ENCODE measurements at places on chromosomes 12 and 14.

DNA sequence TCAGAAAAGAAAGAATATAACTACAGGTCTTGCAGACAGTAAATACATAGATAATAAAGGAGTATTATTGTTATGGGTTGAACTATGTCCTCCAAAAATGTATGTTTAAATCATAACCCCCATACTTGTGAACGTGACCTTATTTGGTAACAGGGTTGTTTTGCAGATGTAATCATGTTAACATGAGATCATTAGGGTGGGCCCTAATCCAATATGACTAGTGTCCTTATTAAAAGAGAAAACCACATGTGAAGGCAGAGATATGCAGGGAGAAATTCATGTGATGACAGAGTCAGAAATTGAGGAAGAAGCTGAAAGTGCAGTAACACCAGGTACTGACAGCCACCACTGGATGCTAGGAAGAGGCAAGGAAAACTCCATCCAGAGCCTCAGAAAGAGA, 29.0 kb downstream of the MAGOHB start:
- DNase-seq = no peak

DNA sequence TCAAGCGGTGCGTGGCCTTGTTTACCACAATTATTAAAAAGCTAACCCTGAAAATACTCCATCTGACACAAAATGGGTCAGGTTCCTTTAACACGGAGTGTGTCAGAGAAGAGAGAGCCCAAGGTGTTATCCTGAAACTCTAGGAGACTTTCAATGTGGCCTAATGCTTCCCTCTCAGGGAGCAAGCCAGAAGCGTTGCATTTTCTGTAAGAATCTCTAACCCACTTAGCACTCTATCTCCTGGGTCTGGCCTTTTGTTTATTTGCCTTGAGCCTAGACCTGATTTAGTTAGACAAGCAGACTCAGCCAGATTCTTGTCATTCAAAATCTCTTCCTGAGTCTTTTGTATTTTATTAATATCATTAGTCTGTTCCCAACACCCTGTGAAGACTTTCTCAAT, 184.0 kb upstream of the SYT1 start:
- DNase-seq = no peak

DNA sequence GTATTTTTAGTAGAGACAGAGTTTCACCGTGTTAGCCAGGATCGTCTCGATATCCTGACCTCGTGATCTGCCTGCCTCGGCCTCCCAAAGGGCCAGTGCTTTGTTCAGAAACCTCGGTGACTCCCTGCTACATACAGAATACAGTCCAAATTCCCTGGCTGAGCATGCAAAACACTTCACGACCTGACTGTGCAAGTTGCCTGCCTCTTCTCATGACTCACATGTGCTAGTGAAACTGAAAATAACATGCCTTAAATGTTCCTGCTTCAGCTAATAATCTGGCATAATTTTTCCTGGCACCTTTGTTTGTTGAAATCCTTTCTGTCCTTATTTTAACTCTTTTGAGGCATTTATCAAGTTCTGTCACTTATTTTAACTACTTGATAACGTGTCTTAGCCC, 8.2 kb downstream of the DMAC2L start:
- no peak for DNase-seq

GRCh38 chr14:55180434-55180833, 11.0 kb downstream of the DLGAP5 start:
- no peak for DNase-seq

GRCh38 chr12:32272465-32272864, 126.9 kb upstream of the FGD4 start:
- no peak for DNase-seq

DNA sequence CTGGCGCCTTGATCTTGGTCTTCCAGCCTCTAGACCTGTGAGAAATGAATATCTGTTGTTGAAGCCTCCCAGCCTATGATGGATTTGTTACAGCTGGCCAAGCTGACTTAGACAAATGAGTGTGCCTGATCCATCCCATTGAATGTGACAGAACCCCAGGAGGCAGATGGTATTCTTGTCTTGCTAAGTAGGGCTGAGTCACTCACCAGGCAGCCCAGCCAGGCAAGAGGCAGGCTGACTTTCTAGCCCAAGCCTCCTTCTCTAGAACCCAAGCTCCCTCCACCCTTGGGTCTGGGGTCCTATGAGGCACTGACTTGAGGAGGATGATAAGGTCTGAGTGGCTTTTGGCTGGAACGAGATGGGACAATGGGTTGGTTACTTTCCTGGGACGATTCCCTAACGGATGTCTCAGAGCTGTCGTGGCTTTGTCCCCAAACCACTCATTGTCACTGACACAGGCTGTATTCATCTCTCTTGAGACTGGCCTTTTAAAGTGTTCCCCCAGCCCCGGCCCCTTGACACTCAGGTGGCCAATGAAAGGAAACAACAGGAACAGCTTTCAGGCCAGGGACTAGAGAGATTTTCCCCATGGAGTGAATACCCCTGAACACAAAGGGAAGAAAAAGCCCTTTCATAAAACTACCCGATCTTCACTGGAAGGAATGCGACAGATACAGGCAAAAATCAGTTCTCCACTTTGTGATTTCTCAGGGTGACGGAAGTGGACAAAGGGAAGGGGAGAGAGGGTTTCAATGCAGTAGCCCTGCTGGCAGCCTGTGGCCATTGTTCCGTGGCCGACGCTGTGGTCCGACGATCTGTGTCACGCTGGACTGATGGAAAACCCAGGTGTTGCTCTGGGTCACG, 264.2 kb downstream of the AACS start:
- DNase-seq = no peak

GRCh38 chr12:101209319-101210302, at the start of gene SLC5A8:
Gene SLC5A8, minus strand, starts transcription at chr12:101210238. Its CDS starts 390 bp downstream, at chr12:101209848.
- no peak for DNase-seq

GRCh38 chr12:109695416-109695815, 18.2 kb upstream of the FAM222A start:
- DNase-seq = no peak

- DNase-seq = no peak
Measured at GRCh38 chr14:104926619-104927431, 2.1 kb downstream of the PLD4 start.

DNA sequence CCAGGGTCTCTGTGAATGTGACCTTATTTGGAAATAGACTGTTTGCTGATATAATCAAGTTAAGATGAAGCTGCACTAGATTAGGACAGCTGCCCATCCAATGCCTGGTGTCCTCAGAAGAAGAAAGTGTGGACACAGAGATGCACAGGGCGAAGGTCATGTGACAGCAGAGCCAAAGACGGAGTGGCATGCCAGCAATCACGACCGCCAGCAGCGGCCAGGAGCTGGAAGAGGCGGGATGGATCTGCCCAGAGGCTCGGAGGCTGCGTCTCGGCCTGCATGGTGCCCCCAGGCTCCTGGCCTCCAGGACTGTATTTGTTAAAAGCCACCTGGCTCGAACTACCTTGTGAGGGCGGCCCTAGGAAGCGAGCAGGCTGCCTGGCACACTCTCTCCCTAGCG, 76.5 kb downstream of the RFLNA start:
- DNase-seq = no peak

GRCh38 chr12:131097202-131098177, 143.8 kb downstream of the ADGRD1 start:
- DNase-seq = no peak

DNA sequence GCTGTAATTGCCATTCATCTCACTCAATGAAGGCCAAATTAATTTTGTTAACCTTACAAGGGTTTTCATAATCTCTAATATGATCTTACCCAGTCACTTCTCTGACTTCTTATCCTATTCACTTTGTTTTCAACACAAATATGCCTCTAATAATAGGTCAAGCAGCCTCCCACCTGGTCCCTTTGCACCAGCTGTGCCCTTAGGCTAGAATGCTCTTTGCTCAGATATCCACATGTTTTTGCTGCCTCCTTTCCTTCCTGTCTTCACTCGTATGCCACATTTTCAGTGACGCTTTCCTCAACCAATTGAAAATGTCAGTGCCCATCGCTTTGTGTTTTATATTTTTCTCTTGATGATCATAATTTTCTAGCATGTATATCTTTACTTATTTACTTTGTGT, 106.4 kb upstream of the SYT10 start:
- no peak for DNase-seq

DNA sequence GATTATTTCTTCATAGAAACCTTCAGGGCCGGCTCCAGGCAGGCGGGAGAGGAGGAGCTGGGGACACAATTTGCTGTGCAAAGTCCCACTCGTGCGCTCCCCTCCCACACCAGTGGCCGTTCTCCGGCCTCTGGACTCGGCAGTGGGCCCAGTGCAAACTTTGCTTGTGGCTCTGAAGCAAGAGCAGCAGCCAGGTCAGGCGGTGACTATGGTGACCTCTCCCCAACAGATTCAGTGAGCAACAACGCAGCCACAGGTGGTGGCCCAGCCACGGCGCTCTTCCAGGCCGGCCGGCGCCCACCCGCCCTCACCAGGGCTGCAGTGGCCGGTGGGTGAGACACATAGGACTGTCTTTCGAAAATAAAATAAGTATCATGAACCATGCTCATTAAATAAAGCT, 29.5 kb downstream of the VPS37B start:
- no peak for DNase-seq

DNA sequence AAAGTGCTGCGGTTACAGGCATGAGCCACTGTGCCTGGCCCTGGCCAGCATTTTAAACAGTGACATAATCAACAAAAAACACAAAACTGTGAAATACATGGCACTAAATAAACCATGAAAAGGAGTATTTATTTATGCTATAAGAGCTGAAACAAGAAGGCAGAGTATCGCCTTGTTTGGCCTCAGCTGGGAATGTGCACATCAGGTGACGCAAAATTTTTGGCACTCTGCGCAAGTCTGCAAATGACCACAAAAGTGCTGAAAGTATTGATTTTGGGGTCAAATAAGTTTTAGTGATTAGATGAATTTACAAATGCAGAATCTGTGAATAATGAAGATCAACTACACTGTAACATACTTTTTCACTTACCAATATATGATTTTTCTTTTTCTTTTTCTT, 36.6 kb upstream of the NFKBIA start:
- no peak for DNase-seq

DNA sequence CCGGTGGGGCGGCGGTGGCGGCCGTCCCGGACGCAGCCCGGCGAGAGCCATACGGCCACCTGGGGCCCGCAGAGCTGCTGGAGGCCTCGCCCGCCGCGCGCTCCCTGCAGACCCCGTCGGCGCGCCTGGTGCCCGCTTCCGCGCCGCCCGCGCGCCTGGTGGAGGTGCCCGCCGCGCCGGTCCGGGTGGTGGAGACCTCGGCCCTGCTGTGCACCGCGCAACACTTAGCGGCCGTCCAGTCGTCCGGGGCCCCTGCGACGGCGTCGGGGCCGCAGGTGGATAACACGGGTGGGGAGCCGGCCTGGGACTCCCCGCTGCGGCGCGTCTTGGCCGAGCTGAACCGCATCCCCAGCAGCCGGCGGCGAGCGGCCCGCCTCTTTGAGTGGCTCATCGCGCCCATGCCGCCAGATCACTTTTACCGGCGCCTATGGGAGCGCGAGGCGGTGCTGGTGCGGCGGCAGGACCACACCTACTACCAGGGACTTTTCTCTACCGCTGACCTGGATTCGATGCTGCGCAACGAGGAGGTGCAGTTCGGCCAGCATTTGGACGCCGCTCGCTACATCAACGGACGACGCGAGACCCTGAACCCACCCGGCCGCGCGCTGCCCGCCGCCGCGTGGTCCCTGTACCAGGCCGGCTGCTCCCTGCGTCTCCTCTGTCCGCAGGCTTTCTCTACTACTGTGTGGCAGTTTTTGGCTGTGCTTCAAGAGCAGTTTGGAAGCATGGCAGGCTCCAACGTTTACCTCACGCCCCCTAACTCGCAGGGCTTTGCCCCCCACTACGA, 716 bp downstream of the RIOX1 start:
- peak; percentile 37 for DNase-seq

GRCh38 chr12:97754306-97754705, 291.7 kb downstream of the RMST start:
- DNase-seq = no peak

DNA sequence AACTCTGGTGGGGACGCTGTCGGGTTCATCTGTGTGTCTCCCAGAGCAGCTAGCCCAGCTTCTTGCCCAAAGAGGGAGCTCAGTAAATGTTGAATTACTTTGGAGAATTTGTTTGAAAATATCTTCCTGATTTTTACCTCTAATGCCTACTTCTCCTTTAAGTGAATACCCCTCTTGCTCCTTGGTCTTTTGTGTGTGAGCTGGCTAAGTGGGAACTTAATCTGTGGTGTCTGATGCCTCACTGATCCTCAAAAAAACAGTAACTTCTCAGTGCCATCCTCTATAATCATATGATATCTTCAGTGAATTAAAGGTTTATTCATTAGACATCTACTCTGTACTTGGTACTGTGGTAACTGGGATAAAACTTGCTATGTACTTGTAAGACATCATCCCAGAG, 7.7 kb upstream of the PSMA6 start:
- DNase-seq = no peak

DNA sequence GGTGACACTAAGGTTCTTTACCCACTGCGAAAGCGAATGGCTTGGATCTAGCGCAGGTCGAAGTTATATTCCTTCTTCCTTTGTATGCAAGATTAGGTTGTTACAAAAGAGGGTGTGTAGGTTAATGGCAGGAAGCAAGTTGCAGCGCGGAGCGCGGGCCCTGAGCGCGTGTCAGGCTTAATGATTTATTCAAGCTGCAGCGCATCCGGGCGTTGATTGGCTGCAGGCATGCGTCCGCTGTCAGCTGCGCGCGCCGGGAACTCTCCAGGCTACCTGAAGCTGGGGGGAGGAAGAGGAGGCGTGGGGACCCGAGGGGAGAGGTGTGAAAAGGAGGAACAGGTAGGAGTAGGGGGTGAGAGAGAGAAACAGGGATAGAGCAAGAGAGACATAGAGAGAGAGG, 7.4 kb downstream of the ASCL1 start:
- no peak for DNase-seq

GRCh38 chr12:88307961-88308360, 165.9 kb downstream of the TMTC3 start:
- no peak for DNase-seq

DNA sequence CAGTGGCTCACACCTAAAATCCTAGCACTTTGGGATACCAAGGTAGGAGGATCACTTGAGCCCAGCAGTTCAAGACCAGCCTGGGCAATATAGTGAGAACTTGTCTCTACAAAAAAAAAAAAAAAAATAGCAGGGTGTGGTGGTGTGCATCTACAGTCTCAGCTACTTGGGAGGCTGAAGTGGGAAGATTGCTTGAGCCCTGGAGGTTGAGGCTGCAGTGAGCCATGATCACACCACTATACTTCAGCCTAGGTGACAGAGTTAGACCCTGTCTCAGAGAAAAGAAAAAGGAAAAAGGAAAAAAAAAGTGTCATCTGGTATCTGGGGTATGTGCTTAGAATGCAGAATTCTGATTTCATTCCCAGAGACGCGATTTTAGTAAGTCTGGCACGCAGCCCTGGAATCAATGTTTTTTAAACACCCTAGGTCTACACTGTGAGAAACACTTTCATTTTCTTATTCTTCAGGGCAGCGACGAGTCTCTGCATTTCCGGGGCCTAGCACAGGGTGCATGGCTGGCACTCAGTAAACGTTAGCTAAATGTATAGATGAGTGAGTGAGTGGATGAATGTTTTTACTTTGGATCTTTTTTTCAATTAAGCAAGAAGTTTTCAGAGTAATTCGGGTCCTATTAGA, 243.8 kb upstream of the PWP1 start:
- no peak for DNase-seq

- no peak for DNase-seq
Measured at GRCh38 chr12:80100591-80100990, 1.3 kb downstream of the OTOGL start.
